ENCODE measurements at places on chromosomes 5 and 9.

DNA sequence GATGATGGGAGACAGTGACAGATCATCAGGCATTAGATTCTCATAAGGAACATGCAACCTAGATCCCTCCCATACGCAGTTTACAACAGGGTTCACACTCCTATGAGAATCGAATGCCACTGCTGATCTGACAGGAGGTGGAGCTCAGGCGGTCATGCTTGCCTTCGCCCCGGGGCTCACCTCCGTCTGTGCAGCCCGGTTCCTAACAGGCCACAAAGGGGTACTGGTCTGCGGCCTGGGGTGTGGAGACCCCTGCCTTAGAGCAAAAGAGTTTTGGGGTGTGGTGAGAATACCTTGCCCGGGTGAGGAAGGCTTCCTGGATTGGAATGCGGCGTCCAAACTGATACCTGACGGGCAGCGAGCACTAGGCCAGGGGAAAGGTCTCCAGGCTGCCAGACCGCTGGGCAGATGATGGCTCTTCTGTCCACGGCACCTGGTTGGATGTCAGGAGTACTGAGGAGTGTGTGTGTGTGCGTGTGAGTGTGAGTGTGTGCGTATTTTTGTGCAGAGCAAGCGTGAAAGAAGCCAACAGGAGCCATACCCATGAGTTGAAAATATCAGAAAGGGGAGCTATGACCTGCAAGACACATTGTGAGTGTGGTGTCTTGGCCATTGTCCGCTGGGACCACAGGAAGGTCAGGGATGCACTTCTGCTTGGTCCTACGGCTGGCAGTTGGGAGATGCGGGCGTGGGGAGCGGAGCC lies 55.4 kb downstream of the ACER2 start:
- DNase-seq, result no peak

GRCh38 chr9:108861464-108861863 lies 602 bp upstream of the ACTL7A start:
- DNase-seq, result no peak

- DNase-seq, result peak; percentile 76
These were observed 110.4 kb upstream of the NR5A1 start for GRCh38 chr9:124617477-124618141.

DNA sequence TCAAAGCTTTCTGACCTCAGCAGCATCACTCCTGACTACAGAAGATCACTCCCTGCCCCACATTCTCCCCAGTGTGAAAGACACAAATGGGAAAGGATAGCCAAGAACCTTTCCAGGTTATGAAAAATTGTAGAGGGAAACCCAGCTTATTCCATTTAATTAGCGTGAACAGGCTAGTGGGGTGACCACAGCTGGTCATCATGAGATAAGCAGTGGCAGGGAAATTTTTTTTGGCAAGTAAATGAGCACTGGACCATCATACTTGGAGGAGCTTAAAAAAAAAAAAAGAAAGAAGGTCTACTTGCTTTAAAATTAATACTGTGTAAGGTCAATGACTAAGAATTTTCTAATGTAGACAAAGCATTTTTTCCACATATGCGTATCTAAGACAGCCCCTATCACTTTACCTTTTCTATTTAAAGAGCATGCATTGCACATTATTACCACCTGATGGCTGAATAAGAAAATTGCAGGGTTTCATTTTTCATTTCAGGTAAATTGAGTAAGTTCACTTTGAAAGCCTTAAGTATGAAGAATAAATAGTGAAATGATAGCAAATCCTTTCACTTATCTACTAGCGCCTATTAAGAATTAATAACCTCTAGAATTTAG lies 123.6 kb downstream of the ELAVL2 start:
- DNase-seq, result peak; percentile 1

DNA sequence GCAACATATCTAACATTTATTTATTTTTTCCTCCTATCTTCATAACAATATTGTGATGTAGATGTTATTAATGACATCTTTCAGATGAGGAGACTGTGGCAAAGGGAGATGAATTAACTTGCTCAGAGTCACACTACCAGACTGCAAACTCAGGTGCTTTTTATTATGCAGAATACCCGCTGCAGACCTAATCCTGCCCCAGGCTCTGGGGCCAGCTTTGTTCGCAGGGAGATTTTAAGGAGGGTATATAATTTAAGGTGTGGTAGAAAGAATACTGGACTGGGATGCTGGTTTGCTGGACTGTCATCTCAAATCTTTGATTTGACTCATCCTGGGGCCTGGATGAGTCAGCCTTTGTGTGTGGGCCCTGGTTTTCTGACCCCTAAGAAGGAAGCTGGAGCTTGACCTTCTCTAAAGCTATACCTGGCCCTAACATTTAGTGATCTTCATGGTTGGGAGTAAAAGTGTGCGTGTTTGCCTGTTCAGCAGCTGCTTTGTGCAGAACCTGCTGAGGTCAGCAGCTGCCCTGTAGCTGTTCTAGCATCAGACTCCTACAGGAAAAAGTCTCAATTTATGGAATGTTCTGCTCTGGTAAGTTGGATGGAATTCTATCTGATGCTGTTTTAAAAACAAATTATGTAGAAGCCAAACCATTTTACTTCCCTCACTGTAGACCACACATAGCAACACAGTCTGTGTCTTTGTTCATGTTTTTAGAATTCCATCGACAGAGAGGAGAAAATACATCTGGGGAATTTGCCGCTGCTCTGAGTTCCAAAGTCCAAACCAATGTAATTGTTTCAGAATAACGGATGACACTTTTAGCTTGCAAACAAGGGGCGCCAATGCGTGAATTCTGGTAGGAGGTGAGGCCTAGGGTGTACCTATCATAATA lies 4.5 kb downstream of the SLC36A1 start:
- no peak for DNase-seq

- DNase-seq, result no peak
These were observed 89.4 kb downstream of the ANGPTL2 start for GRCh38 chr9:127033061-127033460.

GRCh38 chr5:174272671-174273070 lies 227.2 kb downstream of the NSG2 start:
- DNase-seq, result no peak

- peak; percentile 31 for DNase-seq
These were observed 116.2 kb downstream of the PRELID2 start for GRCh38 chr5:145718956-145719355.

- no peak for DNase-seq
These were observed 6.7 kb downstream of the SPZ1 start for GRCh38 chr5:80326468-80326867.
